ENCODE measurements at places on chromosomes 5 and 9. TPM values are rescaled to one million over a fixed set of nuclear protein-coding genes. Genes with fewer than 3 reads are reported as not detected.

Gene LMX1B
- 0.31 TPM for total RNA-seq

Gene GOLM1
- 2.2 TPM for total RNA-seq

Gene PCDHB11
- 0.05 TPM for total RNA-seq

Gene C5orf52
- not detected for total RNA-seq

Gene CCDC183
- total RNA-seq = not detected

Gene SMIM33
- not detected for total RNA-seq

Gene SLC34A3
- total RNA-seq = not detected

Gene CDX1
- not detected for total RNA-seq

Gene SPATA31A1
- total RNA-seq = not detected

Data from gastrocnemius medialis (tissue), 4 donors.